Hair follicle dermal papilla cell (primary cell): ENCODE measurements at places on chromosomes 4 and X. TPM values are rescaled to one million over a fixed set of nuclear protein-coding genes. Genes with fewer than 3 reads are reported as not detected.

TCEAL1 gene
- total RNA-seq: 16.2 and 24.5 TPM in 2 replicates

TNMD gene
- total RNA-seq: 3.4 and 4.7 TPM in 2 replicates

H2BW2 gene
- total RNA-seq: not detected in 2 replicates

SUPT20HL2 gene
- not detected in 2 replicates for total RNA-seq

CDX4 gene
- total RNA-seq: not detected in 2 replicates

EOLA1 gene
- total RNA-seq: 12.5 and 13.1 TPM in 2 replicates

ARMCX5 gene
- 10.8 and 18.8 TPM in 2 replicates for total RNA-seq

LIN54 gene
- total RNA-seq: 11.5 and 13.5 TPM in 2 replicates

CHM gene
- total RNA-seq: 35.9 and 37.0 TPM in 2 replicates

VGLL1 gene
- not detected in 2 replicates for total RNA-seq

ZNF141 gene
- total RNA-seq: 10.2 and 12.0 TPM in 2 replicates

DUSP21 gene
- not detected in 2 replicates for total RNA-seq
